ENCODE measurements at places on chromosomes 6 and 20. TPM values are rescaled to one million over a fixed set of nuclear protein-coding genes. Genes with fewer than 3 reads are reported as not detected.

RALY gene
- 77.6 TPM for total RNA-seq

PI3 gene
- total RNA-seq, result not detected

KIF25 gene
- total RNA-seq, result 0.51 TPM

TNF gene
- not detected for total RNA-seq

PM20D2 gene
- 4.7 TPM for total RNA-seq

GTSF1L gene
- not detected for total RNA-seq

ZMYND8 gene
- 11.7 TPM for total RNA-seq

All from H4 (cell line).